ENCODE measurements at places on chromosomes 3 and 15.

DNA sequence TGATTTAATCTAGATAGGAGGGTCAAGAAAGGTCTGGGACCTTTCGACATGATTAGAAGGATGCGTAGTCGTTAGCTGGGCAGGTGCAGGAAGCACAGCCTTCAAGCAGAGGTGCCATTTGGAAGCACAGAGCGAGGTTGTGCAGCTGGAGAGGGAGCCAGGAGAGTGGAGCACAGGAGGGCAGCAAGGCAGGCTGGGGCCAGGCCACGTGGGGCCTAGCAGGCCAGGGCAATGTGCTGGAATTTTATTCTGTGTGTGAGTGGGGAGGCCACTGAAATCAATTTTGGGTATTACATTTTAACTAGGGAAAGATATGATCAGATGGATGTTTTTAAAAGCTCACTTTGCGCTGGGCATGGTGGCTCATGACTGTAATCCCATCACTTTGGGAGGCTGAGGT is 297.0 kb upstream of the LRRFIP2 start:
- DNase-seq = no peak

DNA sequence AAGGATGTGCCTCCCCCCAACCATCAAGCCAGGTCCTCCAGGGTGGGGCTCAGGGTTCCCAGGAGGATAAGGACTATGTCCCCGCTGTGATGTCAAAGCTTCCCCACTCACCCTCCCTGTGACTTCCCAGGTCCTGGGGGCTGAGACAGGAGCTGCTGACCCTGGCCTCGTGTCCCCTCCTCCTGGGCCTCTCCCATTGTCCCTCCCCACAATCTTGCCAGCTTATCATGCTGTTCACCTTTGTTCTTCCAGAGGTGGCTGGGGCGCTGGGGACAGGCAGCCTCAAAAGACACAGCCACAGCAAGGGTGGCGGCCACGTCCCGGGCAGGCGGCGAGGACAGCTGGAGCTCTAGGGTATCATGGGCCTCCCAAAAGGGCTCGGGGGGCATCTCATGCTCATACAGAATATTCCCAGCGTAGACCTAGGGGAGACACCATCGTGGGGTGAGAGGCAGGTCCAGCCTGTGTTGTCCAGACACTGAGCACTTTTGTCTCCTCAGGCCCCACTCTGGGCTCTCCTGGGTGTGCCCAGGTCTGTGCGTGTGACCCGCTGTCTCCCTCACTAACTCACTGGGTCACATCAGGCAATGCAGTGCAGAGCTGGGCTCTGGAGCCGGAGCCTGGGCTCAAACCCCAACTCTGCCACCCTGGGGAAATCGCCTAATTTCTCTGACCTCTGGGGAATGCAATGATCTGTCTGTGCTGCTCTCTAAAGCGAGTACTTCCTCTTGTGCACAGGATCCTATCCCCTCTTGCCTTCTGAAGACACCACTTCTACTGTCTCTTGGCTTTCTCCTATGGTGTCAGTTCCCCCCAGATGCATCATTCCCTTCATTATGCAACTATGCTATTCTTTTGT is 30.0 kb downstream of the SNX33 start:
- no peak for DNase-seq

DNA sequence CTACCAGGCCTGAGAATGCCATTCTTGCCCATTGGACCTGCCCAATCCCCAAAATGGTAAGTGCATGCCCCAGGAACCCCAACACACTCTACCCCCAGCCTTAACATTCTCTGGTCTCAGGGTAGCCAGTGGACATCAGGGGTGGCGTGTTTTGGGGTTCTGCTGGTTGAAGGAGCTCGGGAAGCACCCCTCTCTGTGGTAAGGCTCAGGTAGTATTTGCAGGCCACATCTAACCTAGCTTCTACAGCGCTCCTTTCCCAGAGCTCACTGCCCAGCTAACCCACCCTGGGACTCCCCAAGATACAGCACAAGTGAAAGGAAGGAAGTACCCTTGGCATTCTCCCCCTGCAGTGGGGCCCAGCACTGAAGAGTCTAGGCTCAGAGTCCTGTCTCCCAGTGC is 19.8 kb downstream of the NMNAT3 start:
- no peak for DNase-seq

DNA sequence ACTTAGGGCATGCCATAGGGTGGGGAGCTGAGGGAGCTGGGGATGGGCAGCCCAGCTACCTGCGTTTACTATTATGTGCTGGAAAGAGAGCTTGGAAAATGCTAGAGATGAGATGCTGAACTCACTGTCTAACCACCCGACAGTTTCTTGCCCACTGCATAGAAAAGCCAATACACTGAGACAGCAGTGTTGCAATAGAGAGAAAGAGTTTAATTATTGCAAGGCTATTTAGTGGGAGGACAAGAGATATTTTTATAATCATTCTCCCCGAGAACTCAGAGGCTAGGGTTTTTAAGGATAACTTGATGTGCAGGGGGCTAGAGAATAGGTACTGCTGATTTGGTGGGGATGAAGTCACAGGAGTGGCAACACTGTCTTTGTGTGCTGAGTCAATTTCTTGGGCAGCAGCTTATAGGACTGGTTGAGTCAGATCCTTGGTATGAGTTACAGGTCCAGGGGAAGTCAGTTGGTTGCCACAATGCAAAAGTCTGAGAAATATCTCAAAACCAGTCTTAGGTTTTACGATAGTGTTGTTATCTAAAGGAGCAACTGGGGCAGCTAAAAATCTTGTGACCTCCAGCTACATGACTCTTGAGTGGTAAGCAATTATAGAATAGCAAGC is 205.9 kb downstream of the GABRG3 start:
- no peak for DNase-seq

DNA sequence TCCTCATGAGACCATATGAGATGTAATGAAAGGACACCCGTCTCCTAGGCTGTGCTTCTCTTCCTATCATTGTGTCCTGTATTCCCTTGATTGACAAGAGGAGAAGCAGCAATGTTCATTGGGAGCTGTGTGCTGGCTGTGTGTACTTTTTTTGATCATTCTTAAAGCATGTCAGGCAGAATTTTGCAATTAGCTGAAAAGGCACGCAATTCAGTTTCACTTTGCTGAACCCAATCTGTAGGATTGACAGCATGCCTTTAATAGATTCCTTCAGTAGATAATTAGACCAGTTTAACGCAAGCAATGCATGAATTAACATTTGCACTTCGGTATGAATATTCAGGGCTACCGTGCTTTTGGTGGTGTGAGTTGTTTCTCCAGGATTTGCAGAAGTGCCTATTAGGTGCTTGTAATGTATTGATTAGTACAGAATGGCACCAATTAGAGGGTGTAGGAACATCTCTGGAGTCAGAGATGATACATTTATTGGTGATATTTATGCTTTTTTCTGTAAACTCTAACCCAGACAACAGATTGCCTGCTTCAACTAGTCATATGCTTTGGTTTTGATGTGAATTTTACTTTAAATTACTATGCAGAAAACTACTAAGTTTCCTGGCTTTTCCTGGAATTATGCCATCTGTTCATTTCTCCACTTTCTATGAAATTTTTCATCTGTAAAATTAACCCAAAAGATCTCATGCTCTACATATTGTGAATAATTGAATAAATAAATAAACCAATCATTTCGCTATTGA is 114.3 kb downstream of the NSUN3 start:
- no peak for DNase-seq

GRCh38 chr3:47283193-47283537 is 421 bp downstream of the KLHL18 start:
- no peak for DNase-seq

GRCh38 chr3:190167936-190168680 is 47.4 kb upstream of the P3H2 start:
- DNase-seq = no peak

DNA sequence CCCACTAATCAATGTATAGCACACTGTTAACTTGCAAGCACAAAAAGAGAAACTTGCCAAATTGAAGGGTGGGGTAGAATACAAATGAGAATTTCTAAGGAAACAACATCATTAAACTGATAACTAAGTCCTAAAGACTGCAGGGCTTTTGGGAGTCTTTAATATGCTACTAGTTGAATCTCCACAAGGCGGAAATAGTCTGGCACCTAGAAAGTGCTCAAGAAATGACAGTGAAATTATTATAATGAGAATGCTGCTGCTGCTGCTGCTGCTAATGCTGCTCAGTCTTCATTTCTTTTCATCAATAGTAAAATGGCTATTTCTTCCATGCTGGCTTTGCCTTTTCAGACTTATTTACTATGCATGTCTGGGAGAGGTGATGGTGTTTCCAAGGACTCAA is 91.8 kb downstream of the BTD start:
- no peak for DNase-seq

GRCh38 chr3:13134879-13135206 is 61.6 kb upstream of the IQSEC1 start:
- no peak for DNase-seq

GRCh38 chr15:67796196-67797127 is 28.8 kb upstream of the SKOR1 start:
- DNase-seq = no peak

GRCh38 chr3:124935794-124936542 is 1.4 kb upstream of the MUC13 start:
- DNase-seq = no peak

GRCh38 chr15:91947683-91948608 is 94.4 kb downstream of the SLCO3A1 start:
- no peak for DNase-seq

DNA sequence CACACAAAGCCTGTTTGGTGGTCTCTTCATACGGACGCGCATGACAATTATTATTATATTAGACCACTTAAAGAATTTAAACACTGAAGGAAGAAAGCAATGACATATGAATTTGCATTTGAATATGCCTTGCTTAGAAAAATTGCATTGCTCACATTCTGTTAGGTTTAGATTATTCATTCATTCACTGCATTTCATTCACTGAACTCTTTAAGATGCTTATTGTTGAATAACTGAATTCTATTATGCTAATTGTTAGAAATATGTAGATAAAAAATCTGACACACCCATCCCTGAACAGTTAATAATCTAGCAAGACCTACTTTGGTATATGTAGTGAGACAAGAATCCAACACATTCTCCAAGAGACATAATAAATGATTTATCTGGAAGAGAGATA is 94.4 kb upstream of the PEX5L start:
- no peak for DNase-seq

DNA sequence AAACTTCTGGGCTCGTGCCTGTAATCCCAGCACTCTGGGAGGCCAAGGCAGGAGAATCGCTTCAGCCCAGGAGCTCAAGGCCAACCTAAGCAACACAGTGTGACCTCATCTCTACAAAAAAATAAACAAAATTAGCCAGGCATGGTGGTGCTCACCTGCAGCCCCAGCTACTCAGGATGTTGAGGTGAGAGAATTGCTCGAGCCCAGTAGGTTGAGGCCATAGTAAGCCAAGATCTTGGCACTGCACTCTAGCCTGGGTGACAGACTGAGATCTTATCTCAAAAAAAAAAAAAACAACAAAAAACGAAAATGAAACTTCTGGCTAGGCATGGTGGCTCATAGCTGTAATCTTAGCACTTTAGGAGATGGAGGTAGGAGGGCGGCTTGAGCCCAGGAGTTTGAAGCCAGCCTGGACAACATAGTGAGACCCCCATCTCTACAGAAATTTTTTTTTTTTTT is 53.7 kb downstream of the PIK3CB start:
- no peak for DNase-seq

GRCh38 chr15:63165166-63165859 is 8.0 kb upstream of the RPS27L start:
- DNase-seq = no peak

- DNase-seq = no peak
Observed at GRCh38 chr3:196012941-196013476, 68.9 kb downstream of the TFRC start.

DNA sequence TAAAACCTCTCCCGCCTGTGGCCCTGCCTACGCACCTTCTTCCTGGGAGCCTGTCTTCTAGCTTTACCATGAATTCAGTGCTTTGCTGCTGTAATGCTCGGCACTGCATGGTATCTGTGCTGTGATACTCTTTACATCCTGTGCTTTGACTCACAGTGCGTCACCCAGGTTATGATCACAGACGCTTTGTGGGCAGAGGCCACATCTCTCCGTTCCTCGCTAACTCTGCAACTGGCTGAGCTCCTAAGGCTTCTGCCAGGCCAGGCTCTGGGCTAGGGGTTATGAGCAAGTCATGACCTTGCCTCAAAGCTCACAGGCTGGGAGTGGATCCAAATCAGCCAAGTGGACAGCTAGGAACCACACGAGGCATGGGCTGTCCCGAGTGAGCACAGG is 23.2 kb downstream of the SPTBN5 start:
- DNase-seq = peak; percentile 3

DNA sequence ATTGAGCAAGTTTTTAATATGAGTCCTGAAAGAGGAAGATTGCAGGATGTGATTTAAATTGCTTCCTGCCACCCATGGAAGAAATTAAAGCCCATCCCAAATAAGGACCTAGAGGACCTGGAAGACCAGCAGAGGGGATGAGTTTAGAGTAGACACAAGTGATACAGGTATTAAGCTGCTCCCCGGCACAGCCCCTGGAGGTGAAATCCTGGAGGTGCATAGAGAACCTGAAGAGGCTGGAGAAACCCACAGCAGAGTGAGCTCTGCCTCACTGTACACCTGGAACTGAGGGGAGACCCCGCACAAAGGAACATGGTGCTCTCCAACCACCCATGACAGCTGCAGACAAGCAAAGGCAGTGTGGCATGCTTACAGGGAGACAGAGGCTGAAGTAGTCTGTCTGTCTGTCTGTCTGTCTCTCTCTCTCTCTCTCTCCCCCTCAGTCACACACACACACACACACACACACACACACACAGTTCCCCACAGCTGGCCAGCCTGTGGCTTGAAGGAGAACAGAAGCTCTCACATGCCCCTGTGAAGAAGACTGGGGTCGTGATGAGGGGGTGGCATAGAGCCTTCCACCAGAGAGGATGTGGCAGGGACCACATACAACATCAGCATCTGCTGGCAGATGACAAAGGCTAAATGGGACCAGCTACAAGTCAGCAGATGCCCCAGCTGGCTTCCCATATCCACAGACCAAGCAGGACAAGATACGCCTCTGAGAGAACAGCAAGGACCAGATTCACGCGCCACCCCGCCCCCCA is 38.1 kb downstream of the FSIP1 start:
- no peak for DNase-seq

- no peak for DNase-seq
Observed at GRCh38 chr3:99949956-99950670, 132.5 kb downstream of the CMSS1 start.

GRCh38 chr3:32973982-32974381 is 22.5 kb downstream of the CCR4 start:
- no peak for DNase-seq

DNA sequence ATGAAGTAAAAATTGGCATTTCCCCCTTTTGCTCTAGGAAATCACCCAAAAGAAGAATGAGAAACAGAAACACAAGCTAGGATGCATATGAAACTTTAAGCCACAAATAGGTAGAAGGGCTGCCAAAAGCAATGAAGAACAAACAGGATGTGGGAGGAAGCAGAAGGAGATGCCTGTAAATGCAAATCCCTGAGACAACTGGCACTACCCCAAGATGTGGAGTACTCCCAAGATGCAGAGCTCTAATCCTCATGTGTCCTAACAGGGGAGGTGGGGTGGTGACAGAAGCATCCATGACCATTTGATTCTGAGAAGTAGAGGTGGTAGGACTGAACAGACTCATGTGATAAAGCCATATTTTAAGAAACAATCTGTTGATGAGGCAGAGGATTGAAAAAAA is 31.9 kb upstream of the ZNF280D start:
- peak; percentile 71 for DNase-seq

- no peak for DNase-seq
Observed at GRCh38 chr3:38157595-38157994, 7.7 kb upstream of the OXSR1 start.
